CD4-positive, alpha-beta T cell treated with Interleukin-4 for 4 hours (primary cell): ENCODE measurements at places on chromosomes 1 and 21.

- no peak for DNase-seq
Measured at GRCh38 chr1:21909286-21909759, 27.8 kb downstream of the HSPG2 start.

- DNase-seq = no peak
Measured at GRCh38 chr1:48649880-48650279, 126.8 kb downstream of the BEND5 start.

DNA sequence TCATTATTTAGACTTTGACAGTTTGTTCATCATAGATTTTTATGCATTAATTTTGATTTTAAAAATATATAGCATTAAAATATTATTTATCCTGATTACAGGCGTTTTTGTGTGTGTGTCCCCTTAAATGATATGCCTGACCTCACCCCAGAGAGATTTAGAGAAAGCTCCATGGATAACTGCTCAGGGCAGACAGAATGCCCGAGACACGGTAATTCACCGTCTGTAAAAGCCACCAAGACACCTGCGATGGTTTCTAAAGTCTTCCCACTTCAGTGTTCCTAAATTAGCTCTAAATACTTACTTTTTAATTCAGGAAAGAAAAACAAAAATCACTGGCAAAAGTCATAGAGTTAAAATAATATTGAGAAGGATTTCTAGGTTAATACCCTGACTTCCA, 350.6 kb upstream of the RUNX1 start:
- no peak for DNase-seq

- no peak for DNase-seq
Measured at GRCh38 chr21:36100971-36101641, 31.3 kb downstream of the CBR1 start.

- no peak for DNase-seq
Measured at GRCh38 chr1:50666849-50667248, 243.6 kb upstream of the DMRTA2 start.
